Vagina (tissue), 2 donors: ENCODE measurements at places on chromosomes 4 and X.

DNA sequence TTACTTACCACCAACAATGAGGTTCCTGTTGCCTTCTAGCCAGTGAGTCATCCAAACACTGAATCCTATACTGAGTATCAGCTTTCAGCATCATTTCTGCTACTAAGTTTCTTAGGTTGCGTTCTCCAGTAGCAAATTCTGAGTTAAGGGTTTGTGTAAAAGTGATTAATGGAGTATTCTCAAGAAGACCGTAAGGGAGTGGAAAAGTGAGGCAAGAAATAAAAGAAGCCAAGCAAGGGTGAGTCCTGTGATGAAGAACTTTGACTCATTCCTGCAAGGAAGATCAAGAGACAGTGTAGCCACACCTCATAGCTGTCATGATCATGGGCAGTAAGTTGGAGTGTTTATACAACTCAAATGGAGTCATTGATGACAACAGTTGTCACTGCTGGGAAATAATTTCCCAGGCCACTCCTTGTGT is 446.2 kb downstream of the RAPGEF2 start:
- DNase-seq, result no peak

- DNase-seq, result no peak
These were observed 1.3 kb downstream of the SLC9A7 start for GRCh38 chrX:46757593-46757992.

DNA sequence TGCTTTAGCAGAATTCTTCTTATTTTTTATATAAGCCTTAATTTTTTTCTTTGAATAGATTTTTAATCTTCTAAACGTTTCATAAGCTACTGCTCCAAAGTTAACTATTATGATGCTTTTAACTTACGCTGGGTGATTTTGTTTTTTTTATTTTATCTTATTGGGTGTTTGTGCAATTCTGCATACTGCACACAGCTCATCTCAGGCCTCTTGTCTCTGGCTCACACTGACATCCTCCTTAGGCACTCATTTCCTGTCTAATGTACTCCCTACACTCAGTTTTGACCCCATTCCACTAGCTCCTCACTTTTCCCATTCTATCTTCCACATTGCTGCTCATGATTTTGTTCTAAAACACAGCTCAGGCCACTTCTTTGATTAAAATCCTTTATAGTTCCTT is 111.9 kb upstream of the MAP9 start:
- no peak for DNase-seq

DNA sequence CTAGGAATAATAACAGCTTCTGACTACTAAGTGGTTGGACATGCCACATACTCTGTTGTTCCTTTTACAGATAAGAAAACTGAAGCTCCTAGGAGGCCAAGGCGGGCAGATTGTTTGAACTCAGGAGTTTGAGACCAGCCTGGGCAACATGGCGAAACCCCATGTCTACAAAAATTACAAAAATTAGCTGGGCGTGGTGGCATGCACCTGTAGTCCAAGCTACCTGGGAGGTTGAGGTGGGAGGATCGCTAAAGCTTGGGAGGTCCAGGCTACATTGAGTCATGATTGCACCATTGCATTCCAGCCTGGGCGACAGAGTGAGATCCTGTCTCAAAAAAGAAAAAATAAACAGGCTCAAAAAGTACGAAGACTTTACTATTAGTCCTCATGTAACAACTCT is 30.6 kb upstream of the PHF8 start:
- no peak for DNase-seq

DNA sequence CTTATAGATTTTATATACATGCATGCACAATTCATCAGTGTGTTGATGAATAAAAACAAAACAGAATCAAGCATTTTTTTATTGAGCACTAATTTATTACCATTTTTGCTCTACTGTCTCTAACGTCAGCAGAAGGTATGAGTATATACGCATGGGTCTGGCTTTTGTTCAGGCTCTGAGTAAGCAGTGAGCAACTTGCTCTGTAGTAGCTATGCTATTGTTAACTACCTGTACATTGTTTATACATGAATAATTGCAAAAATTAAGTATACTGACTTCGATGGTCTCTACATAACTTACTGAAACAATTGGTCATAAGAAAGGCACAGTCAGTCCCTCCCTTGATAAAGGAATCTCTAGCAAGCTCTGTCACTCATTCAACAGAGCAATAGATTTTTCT is 122.9 kb downstream of the RS1 start:
- no peak for DNase-seq

DNA sequence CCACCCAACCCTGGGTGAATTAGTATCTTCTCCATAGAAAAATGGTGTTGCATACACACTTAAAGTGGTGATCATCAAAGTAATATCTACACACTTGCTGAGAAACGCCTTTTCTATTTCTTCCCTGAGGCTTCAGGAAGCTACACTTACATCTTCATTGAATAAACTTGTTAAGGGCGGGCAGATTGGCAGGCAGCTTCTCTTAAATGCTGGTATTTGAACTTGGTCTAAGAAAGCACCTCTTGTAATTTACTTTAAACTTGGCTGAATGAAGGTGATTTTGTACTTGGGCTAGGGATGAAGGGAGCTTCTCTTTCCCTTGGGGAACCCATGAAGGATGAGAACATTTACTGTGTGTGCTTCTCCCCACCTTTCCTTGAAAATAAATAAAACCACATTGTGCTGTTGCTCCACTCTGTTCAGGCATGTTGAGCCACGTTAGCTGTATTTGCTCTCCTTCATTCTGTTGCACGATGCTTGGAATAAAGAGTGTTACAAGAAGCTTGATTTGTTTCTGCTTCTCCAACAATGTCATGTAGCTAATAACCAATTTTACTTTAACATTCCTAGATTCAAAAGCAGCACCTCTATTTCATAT is 430.1 kb downstream of the ANKRD50 start:
- no peak for DNase-seq

DNA sequence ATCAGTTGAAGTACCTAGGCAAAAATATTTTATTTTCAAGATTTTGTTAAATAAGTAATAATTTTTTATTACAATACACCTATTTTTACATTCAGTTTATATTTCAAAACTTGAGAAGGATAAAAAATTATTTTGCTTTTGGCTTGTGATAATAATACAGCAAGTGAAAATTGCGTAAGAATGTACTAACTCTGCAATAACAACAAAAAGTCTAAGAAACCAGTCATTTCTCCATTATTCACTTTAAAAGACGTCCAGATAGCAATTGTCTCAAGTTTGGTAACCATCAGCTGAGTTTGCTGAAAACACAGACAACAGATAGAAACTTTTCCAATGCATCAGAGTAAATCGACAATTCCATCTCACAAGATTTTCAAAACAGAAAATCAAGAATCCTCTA is 12.1 kb downstream of the CXCL8 start:
- no peak for DNase-seq
